ENCODE measurements at places on chromosomes 3 and 15. TPM values are rescaled to one million over a fixed set of nuclear protein-coding genes. Genes with fewer than 3 reads are reported as not detected.

LMAN1L gene
- total RNA-seq: not detected

CRELD1 gene
- 28.3 TPM for total RNA-seq

DNA sequence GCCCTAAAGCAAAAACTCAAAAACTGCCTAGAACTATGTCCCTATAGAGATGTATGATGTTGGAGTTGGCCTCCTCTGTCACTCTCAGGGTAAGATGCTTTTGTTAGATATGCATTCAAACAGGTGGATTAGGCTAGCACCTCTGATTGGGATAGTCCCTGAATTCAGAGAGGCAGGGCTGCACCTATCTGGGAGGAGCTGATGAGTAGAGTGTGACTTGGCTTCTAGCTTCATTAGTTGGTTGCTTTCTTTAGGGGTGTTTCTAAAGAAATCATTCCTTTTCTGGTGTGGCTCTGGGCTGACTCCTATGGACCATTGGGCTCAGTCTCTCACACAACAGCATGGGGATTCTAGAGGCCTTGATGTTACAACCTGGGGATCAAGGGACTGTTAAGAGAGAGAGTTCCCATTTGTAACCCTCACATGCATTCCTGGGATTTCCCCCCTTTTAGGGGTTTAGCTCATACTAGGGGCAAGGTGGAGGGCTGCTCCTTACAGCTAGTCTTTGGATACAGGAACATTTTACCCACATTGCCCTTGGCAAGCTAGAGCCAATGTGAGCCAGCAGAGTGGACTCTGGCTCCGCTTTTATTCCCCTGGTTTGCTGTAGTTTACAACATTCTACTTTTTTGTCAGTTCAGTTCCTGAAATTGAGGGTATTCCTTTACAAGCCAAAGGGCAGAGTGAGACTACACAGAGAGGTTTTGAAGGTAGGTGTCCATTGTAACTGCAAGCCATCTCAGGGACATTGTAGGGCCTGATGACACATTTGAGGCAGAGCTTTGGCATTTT lies 7.5 kb downstream of the ZNF592 start:
- H3K27me3 ChIP-seq: no peaks in the 10 kb centered on the region
- no peak for DNase-seq
- H3K36me3 ChIP-seq: peaks cover 6% of the 10 kb centered on the region
- H3K27ac ChIP-seq: no peak overlapping the region
- peaks cover 18% of the 10 kb centered on the region for H3K4me1 ChIP-seq
- H3K4me3 ChIP-seq: no peak overlapping the region

GRCh38 chr3:64184621-64185020 lies 40.6 kb downstream of the PRICKLE2 start:
- no peak for DNase-seq
- H3K4me3 ChIP-seq: no peak overlapping the region
- H3K27me3 ChIP-seq: no peaks in the 10 kb centered on the region

Measured in PC-3 (cell line).